NCI-H2081 treated with DMSO at 0.1 percent for 48 hours (cell line): ENCODE measurements at places on chromosomes 4 and X.

DNA sequence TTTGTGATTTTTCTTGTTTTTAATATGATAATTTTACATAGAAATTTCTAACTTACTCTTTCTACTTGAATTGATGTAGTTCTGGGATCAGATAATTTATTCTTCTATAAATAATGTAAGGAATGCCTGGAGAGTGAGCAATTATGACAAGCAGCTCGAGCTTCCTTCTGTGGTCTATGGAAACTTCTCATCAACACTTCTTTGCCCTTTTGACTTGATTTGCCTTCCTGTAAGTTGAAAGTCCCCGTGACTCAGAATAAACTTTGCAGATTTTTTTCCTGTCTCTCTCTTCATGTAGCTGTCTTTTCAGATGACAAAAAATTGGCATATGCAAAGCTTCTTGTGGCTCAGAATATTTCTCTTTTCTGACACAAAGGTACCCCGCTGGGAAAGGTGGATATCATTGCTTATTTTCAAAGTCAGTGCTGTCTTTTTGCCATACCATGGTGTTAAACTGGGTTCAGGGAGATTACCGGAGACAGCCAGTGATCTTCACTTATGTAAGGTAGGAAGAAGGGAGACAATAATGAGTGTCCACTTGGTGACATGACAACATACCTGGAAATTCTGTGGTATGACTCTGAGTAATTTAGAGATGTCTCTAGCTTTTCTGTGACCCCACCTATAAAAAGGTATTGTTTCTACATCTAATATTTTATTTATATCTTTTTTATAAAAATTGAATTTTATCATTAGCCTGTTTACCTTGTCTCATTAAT is 278.6 kb upstream of the GNPDA2 start:
- no peak for DNase-seq

DNA sequence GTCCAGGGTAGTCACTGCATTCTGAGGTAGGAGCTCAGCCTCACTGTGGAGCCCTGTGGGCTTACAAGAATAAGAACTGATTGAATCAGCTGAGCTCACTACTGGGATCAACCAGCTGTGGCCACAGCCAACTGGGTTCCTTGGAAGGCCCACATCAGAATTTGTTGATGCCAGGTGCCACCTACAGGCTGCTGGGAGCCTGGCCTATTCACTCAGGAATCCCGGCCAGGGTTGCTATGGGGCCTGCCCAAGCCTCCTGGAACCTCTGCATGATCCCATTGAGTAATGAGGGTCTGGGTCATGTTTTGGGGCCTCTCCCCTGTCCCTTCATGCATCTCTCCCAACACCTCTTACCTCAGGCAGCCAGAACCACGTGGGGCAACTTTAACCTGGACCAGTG is 53.9 kb upstream of the KIAA1210 start:
- no peak for DNase-seq

DNA sequence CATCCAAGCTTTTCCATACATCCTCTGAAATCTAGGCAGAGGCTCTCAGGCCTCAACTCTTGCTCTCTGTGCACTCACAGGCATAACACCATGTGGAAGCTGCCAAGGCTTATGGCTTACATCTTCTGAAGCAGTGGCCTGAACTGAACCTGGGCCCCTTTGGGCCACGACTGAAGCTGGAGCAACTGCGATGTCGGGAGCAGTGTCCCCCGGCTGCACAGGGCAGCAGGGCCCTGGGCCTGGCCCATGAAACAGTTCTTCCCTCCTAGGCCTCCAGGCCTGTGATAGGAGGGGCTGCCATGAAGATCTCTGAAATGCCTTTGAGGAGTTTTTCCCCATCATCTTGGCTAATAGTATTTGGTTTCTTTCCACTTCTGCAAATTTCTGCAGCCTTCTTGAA is 39.2 kb downstream of the PRRG1 start:
- DNase-seq: no peak

DNA sequence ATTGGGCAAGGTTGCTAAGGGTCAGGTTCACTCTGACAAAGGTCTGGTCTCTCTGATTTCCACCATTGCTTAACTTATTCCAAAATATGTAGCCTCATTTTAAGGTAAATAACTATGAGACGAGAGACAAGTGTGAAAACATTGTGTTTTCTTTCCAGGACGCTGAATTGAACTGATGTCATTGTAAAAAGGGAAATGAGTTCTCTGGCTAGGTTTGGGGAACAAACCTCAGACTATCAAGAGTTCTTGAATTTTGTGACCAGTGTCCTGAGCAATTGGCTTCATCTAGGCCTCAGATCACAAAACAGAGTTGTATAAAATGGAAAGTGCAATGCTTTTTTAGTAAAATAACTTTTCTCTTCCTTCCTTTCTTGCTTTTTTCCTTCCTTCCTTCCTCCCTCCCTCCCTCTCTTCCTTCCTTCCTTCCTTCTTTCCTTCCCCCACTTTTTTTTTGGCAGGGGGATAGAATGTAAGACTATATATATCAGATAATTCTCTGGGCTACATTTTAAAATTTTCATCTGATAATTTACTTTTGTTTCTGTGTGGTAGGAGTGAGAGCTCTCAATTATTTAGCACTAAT is 30.8 kb upstream of the CXCL8 start:
- DNase-seq: no peak

DNA sequence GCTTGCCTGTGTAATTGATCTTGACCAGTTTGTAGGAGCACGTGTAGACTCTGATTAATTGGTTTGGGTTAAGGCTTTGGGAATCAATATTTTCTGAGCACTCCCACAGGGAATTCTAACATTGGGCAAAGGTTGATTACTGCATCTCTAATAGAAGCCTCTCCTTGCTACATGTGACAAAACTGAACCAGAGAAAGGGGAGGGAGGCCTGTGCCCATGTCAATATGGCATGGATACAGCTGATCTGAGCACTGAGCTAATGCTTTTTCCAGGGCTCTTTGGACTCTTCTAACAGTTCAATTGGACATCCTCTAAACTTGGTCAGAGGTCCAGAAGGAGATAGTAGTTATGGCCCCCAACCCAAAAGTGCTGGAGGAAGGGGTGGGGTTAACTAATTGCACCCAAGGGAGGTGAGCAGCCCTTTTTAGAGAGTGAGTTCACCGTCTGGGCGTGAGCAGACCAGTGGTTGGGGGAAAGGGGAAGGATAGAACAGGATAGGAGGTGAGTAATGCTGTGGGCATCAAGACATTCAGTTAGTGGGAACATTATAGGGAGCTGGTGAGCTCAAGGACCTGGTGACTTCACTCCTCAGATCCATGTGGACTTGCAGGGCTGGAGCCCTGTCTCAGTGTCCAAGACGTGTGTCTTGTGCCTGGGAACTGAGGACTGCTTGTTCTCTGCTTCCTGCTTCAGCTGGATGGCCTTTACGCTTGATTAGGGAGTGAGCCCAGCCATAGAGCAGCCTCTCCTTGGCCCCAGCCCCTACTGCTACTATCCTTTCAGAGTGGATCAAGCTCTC is 22.8 kb downstream of the MSN start:
- no peak for DNase-seq

GRCh38 chr4:72286185-72286584 is 254.4 kb downstream of the NPFFR2 start:
- no peak for DNase-seq

DNA sequence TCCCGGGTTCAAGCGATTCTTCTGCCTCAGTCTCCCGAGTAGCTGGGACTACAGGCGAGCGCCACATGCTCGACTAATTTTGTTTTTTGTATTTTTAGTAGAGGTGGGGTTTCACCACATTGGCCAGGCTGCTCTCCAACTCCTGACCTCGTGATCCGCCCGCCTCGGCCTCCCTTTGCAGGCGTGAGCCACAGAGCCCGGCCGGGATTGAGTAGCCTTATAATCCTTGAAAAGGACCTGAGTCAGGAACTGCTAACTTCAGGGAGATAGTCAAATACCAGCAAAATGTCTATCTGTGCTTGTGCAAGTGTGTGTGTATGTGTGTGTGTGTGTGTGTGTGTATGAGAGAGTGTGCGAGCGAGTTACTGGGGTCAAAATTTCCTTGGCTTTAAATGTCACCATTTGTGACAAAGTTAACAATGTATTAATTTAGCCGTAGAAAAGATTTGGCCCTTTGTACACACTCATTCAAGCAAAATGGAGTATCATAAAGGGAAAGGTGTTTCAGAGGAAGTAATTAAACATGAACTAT is 1.8 kb upstream of the KDM6A start:
- no peak for DNase-seq

GRCh38 chrX:5086388-5086787 is 1142.3 kb downstream of the NLGN4X start:
- no peak for DNase-seq

DNA sequence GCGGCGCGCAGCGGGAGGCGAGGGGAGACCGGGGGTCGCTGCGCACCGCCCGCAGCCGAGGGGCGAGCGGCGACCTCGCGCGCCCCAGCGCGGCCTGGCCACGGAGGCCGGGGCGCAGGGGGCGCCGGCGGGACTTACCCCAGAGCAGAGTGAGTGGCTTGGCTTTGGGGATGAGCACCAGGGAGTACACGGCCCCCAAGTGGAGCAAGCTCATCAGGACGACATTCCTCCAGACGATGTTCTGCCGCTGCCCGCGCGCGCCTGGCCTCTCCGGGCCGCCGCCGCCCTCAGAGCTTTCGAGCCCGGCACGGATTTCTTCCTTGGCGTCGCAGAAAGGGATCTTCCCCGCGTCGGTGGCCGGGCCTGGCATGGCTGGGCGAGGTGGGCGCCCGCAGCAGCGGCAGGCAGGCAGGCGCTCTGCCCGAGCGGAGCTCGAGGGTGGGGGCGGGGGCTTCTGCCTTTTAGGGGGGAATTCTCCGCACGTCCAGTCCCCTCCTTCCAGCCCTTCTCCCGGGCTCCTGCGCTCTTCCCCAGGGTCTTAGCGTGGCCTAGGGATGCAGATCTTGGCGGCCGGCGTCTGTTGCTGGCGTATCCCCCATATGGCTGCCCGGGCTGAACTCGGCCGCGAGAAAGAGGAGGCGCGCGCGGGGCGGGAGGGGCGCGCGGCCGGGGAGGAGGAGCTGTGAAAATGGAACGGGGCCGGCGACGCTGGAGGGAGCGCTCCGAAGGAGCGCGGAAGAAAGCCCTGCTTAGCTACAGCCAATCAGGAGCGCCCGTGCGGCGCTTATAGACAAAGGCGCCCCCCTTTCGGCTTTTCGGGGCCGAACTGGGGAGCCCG is at the start of gene SCD5:
SCD5 (minus strand) TSS at position 629 of the 838 bp plus-strand sequence; CDS start at position 370, 259 bp downstream.
- DNase-seq: no peak

GRCh38 chr4:8702516-8703400 is 110.2 kb downstream of the CPZ start:
- DNase-seq: no peak

GRCh38 chrX:43557792-43558191 is 98.3 kb upstream of the MAOA start:
- DNase-seq: peak; percentile 4

DNA sequence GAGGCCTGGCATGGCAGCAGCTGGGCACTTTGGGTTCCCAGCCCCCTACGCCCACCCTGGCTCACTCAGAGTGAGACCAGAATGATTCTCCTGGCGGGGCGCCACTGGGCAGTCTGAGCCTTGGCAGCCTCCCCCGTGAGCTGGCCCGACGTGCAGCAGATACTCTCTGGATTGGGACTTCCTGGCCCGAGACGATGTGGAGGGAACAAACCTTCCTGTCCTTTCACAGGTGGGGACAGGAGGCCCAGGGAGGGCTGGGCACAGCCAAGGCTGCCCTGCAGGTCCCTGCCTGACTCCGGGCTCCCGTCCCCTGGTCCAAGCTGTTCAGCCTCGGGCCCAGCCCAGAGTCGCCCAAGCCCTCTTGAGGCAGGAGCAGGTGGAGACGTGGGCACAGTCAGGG is 17.9 kb upstream of the ADD1 start:
- no peak for DNase-seq

GRCh38 chr4:89929425-89930159 is 34.9 kb downstream of the MMRN1 start:
- DNase-seq: no peak

DNA sequence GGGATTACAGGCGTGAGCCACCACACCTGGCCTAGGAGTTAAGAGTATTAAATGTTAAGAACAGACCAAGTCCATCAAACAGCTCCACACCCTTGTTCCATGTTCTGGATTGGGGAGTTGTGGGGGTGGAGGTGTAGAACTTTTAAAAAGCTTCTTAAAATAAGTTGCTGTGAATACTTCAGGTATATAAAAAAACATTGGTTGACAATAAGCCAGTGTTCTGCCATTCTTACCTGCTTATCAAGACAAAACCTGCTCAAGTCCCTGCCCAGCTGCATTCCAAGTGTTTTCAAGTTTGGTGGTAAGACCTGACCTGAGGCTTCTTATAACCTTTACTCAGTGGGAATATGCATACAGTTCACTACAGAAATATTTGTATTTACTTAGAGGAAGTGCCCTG is 6.4 kb downstream of the RBM3 start:
- no peak for DNase-seq

- no peak for DNase-seq
These were observed 17.9 kb downstream of the UBE2K start for GRCh38 chr4:39715788-39716187.

DNA sequence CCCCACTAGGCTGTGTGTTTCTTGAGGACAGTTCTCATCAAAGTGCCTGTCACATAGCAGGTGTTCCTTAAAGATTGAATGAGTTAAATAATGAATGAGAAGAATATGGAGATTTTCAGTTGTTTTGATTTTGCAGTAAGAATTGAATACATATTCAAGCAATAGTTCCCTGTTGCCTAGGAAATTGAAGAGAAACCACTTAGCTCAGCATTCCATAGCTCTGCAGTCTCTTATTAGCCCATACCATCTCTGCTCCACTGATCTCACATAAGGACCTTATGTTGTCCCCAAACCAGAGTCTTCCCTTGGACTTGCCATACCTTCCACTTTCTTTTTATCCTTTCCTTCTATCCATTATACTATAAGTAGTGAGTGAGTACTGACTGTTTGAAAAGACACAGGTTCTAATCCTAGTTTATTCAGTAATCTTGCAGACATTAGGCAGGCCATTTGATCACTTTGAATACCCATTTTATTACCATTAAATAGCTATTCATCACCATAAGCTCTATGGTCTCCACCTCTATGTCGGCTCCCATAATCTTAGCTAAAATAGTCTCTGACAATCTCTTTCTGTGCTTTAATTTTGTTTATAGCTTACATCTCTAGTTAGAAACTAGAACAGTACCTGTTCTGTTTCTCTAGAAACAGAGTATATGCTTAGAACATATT is 1059.6 kb upstream of the SLIT2 start:
- no peak for DNase-seq

- DNase-seq: no peak
These were observed 12.4 kb downstream of the SLC34A2 start for GRCh38 chr4:25667931-25668557.

GRCh38 chrX:55523356-55523755 is 33.7 kb upstream of the USP51 start:
- no peak for DNase-seq

- no peak for DNase-seq
These were observed 367.9 kb upstream of the SLIT2 start for GRCh38 chr4:19883841-19884240.
